ENCODE measurements at places on chromosomes 3 and 15. TPM values are rescaled to one million over a fixed set of nuclear protein-coding genes. Genes with fewer than 3 reads are reported as not detected.

DNA sequence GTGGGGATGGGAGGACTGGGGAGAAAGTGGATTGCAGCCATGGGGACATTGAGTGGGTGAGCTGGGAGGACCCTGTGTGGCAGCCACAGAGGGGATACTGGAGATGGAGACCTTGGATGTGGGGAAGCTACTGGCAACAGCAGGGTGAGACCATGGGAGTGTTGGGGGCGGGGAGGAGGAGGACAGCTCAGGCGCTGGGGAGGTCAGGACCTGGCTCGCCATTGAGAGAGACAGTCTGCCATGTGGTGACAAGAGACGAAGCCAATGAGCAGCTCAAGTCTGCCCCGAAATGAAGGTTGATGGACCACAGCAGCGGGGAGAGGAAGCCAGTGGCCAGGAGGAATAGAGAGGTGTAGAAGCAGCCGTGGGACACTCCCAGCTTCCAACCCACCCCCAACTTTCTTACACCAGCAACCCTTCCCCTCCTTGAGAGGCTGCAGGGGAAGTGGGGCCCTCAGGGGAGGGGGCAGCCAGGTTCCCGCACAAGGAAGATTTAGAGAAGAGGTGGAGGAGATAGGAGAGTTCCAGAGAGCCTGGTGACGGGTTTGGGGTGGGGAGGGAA is 118.1 kb downstream of the ASB7 start:
- DNase-seq: no peak

GRCh38 chr3:194204042-194204987 is 68.4 kb downstream of the HES1 start:
- DNase-seq: peak; percentile 77

DNA sequence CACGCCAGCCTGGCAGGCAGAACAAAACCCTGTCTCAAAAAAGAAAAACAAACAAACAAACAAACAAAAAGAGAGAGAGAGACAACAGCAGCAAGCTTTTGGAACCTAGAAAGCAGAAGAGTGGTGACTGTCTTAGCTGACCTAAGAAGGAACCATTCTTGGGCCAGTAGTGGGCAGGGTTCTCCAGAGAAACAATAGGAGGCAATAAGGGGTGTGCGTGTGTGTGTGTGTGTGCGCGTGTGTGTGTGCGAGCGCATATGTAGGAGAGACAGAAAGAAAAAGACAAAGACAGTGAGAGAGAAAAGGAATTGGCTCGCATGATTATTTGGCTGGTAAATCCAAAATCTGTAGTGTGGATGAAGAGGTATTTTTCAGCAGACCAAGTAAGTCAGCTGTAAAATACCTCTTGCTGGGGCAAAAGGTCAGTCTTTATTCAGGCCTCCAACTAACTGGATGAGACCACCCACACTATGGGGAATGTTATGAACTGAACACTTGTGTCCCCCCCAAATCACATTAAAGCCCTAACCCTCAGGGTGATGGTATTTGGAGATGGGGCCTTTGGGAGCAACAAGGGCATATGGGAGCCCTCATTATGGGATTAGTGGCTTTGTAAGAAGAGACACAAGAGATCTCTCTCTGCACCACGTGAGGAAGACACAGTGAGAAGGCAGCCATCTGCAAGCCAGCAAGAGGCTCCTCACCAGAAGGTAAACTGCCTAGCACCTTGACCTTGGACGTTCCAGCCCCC is 15.1 kb upstream of the BLM start:
- DNase-seq: no peak

- no peak for DNase-seq
Observed at GRCh38 chr15:68655686-68656437, 77.1 kb downstream of the CORO2B start.

DNA sequence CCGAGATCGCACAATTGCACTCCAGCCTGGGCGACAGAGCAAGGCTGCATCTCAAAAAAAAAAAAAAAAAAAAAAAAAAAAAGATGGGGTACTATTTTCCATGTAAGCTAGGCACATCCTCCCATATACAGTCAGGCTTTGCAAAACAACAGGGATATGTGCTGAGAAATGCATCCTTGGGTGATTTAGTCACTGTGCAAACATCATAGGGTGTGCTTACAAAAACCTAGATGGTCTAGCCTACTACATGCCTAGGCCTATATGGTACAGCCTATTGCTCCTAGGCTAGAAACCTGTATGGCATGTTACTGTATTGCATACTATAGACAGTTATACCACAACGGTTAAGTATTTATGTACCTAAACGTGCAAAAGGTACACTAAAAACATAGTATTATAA is 75.0 kb downstream of the TTBK2 start:
- peak; percentile 99 for DNase-seq

ARPP19 gene
- total RNA-seq: 116 TPM

IGSF11 gene
- total RNA-seq: 0.13 TPM

DNA sequence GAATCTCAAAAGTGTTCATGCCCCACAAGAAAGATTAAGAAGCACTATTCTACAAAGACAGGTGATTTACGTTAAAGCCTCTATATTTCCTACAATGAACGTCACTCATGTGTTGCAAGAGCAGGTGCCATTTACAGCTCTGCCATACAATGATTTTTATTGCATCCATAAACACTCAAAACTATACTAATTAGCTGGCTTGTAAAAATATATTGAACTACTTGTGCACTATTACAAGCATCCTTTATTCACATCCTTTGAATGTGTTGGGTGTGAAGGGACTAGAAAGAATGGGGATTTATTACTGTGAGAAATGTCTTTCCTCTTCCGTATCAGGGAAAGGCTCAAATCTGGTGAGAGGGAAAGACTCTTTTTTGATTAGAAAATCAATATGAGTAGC is 50.7 kb upstream of the C3orf49 start:
- no peak for DNase-seq

- DNase-seq: no peak
Observed at GRCh38 chr15:60761505-60761845, 282.5 kb upstream of the ICE2 start.

DNA sequence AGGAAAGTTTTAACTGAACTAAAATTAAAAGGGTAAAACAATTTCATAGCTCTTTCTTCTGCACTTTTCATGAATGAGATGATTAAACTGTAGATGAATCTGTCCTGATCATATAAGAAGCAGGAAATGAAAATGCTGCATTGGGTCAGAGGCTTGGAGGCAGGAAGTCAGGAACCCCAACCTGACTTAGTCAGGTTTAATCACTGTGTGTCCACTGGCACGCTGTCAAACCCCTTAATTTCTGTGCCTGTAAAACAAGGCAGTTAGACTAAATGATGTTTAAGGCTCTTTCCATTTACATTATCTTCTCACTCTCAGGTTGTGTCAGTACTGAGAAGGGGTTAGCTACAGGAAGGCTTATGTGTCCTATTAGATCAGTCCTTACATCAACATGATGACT is 193.3 kb upstream of the TTC14 start:
- DNase-seq: peak; percentile 90

- DNase-seq: no peak
Observed at GRCh38 chr3:196232154-196232881, 16.0 kb downstream of the SLC51A start.

DNA sequence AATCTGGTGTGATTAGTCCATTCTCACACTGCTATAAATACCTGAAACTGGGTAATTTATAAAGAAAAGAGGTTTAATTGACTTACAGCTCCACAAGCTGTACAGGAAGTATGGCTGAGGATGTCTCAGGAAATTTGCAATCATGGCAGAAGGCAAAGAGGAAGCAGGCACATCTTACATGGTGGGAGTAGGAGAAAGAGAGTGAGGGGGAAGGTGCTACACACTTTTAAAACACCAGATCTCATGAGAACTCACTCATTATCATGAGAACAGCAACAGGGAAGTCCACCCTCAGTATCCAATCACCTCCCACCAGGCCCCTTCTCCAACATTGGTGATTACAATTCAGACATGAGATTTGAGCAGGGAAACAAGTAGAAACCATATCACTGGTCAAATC is 24.0 kb upstream of the ACP3 start:
- no peak for DNase-seq

- peak; percentile 93 for DNase-seq
Observed at GRCh38 chr3:39166134-39166710, 12.8 kb upstream of the CSRNP1 start.

LMOD3 gene
- not detected for total RNA-seq

- DNase-seq: no peak
Observed at GRCh38 chr3:45711931-45712330, 22.7 kb downstream of the SACM1L start.

PEAK1 gene
- 3.7 TPM for total RNA-seq

DNA sequence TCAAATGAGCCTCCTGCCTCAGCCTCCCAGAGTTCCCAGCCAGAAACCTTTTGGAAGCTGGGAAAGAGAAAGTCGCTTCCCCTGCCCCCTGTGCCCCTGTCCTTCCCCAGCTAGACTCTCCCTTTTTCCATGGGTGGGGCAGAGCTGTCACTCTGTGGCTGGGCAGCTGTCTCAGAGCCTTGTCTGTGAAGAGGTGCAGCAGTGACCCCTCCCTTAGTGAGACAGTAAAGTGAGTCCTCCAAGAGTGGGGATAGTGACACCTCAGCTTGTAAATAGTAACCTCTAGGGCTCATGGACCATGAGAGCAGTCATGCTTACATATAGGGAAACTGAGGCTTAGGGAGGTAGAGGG is 76.3 kb downstream of the SMAD6 start:
- no peak for DNase-seq

SCN11A gene
- total RNA-seq: not detected

DNA sequence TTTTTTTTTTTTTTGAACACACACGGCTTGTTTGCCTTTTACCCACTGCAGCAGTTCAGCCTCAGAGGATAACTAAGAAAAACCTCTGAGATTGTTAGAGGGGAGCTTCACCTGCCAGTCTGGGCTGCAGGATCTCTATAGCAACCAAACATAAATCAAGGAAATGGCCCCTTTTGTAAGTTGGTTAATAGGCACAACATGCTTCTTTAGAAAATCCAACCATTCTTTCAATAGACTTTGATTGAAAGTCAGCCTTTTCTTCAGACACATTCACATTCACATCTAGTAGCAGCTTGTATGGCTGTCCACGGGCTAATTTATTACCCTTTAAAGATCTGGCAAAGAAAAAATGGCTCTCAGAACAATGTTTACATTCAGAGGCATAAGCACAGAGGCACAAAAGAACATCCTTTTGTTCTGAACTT is 136.6 kb upstream of the RARB start:
- DNase-seq: no peak

DNA sequence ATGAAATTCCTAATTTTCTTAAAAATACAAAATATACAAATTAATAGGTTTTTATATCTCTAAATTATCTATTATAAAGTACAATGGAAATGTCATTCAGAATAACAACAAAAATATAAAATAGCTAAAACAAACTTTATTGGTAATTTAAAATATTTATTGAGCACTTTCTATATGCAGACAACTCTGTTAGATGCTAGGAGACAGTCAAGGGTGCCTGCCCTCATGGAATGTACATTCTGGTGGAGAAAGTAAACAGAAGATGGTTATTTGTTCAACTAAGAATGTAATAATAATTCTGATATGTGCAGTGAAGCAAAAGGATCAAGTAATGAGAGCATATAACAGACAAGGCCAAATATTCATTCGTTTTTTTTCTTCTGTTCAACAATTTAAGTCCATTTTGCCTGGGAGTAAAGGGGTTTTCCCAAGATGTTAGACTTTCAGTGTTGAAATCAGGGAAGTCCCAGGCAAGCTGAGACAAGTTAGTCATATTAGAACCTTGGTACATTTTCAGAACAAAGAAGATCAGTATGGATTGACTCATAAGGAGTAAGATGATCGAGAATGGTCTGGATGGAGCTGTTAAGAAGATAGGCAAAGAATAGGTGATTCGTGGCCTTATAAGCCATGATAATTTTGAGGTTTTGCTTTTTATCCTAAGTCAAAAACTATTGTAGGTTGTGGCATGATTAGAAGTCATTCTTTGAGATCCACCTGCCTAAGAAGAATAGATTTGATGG is 150.2 kb upstream of the MLF1 start:
- DNase-seq: peak; percentile 99

DNA sequence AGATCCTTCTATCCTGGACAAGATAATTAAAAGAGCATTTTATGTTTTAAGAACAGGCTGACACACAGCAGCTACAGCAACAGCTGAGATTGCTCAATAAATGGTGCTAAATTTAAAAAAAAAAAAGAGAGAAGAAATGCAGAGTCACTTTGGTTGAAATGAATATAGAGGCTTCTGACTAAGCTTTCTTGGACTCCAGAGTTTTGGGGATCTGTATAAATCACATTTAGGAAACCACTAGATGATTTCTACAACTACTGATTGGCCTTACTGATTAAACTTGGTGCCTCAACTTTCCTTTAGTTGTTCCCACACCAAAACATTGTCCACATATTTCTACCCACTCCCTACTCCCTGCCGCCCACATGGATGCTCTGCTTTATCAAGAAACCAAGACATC is 132.9 kb upstream of the ZBTB20 start:
- no peak for DNase-seq

DNA sequence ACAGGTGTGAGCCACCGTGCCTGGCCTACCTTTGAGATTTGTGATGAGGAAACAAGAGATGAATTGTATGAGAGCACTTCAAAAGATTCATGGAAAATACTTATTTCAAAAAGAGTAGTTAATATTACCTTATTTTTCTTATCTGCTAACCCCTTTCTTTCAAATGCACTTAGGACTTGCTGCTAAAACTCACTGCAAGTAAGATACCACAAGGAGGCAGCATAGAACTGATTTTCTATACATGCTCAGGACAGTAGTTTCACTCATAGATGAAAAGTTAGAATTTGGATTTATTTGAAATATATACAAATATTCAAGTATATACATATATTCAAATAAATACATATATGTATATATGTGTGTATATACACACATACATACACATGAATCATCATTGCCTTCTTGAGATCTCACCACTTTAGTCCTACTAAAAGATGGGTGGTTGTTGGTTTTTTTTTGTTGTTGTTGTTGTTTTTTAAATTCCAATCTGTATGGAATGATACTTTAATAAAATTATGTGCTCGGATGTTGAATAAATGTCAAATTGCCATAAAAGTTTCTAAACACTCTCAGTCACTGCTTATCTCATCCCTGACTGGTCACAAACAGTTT is 2.4 kb downstream of the CCNDBP1 start:
- peak; percentile 77 for DNase-seq

CELF6 gene
- total RNA-seq: not detected

DNA sequence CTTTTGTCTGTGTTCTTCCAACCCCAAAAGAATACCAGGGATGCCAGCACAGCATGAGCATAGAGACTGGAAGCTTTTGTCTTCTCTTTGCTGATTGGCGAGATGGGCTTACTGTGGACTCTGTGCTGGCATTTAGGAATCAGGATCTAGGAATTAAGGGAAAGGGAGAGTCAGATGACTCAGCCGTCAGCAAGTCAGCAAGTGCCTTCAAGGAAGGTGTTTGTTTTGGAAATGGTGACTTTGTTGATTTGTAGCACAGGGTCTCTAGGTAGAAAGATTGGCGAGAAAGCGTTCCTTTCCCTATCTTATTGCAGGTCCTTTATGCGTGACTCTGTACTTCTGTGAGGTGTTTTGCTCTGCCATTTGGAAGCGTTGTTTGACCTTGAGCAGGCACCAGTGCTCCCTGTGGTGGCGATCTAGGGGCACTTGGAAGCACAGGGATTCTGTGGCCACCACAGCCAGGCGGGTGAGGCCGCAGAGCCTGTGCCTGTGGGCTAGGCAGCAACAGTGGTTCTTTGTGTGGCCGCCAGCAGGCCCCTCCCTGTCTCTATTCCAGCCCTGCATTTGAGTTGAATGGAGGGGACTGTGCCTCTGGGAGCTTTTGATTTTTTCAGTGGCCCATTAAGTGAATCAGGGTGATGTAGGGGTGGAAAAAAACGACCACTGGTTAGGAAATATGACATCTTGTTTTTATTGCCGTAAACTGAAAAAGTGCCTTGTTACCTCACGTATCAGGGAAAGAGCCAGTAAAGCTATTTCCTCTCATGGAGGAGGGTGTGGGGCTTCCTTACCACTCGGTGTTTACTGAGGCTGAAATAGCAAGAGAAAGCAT is 19.0 kb downstream of the FAN1 start:
- peak; percentile 70 for DNase-seq

- no peak for DNase-seq
Observed at GRCh38 chr15:63264688-63265293, 12.6 kb upstream of the APH1B start.

Measured in bronchial epithelial cell (primary cell).